ENCODE measurements at places on chromosomes 3 and 15.

DNA sequence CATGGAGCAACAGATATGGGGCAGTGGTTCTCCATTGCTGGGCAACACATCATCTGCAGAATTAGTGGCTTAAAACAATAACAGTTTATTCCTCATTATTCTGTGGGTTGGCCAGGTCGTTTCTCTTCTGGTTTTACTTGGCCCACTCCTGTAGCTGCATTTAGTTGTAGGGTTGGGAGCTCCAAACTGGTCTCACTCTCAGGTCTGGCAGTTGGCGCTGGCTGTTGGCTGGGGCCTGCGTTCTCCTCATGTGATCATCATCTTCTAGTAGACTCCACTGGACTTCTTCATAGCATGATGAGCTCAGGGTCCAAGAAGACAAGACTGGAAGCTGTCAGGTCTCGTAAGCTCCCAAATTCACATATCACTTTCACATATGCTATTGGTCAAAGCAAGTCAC is 91.9 kb downstream of the EPHB1 start:
- no peak for DNase-seq

DNA sequence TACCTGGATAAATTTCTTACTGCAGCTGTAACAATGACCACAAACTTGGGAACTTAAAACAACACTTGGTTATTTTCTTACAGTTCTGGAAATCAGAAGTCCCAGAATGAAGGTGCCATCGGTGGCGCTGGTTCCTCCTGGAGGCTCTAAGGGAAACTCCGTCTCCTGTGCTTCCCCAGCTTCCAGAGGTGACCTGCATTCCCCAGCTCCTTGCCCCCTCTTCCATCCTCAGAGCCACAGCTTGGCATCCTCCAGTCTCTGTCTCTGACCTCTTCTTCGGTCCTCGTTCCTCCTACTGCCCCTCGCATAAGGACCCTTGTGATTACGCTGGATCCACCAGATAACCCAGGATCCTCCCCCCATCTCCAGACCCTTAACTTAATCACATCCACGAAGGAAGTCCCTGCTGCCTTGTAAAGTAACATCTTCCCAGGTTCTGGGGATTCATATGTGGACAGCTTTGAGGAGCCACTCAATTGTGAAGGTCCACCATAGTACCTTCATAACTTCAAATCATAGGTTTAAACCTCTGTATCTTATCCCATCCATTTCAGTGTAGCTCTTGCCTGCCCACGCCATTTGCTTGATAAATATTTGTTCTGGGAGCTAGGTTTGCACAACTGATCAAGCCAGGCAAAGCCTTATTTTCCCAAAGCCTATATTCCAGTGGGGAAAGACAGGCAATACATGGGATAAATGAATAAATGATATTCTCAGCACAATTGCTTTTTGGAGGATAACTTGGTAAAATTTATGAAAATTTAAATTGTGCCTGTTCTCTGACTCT is 34.8 kb downstream of the KLF15 start:
- DNase-seq: no peak

GRCh38 chr3:28191363-28191762 is 50.1 kb upstream of the CMC1 start:
- no peak for DNase-seq

DNA sequence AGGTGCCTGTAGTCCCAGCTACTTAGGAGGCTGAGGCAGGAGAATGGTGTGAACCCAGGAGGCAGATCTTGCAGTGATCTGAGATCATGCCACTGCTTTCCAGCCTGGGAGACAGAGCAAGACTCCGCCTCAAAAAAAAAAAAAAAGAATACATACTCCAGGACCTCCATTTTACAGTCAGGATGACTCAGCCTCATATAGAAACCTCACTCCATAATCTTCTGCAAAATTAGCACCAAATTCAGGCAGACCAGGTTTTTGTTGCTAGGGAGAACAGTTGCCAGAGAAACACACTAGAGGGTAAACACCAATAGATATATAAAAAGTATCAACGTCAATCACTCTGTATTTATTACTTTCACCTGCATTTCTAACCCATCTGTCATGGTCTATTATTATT is 28.3 kb upstream of the AP3B2 start:
- DNase-seq: no peak

DNA sequence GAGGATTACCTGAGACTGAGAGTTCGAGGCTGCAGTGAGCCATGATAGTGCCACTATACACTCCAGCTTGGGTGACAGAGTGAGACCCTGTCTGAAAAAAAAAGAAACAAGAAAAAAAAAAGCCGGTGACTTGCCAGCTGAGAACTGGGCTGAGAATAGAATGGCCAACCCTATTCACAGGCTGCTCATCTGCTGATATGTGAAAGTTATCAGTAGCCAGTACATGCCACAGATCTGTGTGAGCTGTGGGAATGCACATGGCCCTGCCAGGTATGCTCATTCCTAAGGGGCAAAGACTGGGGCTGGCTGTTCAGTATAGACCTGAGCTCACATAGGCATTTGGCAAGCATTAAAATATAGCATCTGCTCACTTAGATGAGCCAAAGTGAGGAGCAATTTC is 30.9 kb downstream of the IL20RB start:
- DNase-seq: no peak

GRCh38 chr3:126960604-126960995 is 22.3 kb upstream of the PLXNA1 start:
- no peak for DNase-seq

GRCh38 chr3:138213398-138214085 is 26.4 kb downstream of the ARMC8 start:
- no peak for DNase-seq

DNA sequence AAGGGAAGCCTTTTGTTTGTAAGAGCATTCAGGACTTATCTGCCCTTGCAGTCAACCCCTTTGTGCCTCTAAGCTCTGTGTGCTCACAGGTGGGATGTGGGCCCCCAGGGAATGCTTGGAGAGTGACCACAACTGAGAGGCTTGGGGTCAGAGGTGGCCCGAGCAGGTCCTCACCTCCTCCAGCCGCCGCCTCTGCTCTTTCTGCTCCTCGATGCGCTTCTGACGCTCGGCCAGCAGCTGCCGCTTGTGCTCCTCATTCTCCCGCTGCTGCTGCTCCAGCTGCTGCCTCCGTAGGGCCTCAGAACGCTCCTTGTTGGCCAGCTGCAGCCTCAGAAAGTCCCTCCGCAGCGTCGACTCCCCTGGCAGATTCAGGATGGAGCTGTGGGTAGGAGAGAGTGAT is 130.8 kb upstream of the SLC2A2 start:
- no peak for DNase-seq

- DNase-seq: no peak
These were observed 72.3 kb upstream of the ZNF280D start for GRCh38 chr15:56805466-56806147.

DNA sequence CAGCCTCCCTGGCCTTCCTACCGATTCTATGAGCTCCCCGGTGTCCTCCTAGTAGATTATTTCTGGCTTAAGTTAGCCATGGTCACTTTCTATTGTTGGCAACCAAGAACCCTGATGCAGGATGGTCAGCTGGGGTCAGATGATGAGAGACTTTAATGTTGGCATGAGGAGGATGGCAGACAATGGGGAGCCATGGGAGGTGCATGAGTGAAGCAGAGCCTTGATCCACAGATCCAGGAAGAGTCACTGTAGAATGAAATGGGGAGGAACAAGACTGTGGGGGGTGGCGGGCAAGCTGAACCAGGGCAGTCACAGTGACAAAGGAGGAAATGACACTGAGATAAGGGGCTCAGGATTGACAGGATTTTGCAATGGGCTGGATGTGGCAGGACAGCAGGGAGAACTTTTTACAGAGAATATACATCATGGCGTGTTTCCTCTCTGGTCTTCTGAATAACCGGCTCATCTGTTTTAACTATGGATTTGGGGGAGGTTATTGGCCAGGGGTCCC is 60.9 kb downstream of the RPLP1 start:
- no peak for DNase-seq

GRCh38 chr3:181630853-181631252 is 80.9 kb upstream of the SOX2 start:
- DNase-seq: no peak

DNA sequence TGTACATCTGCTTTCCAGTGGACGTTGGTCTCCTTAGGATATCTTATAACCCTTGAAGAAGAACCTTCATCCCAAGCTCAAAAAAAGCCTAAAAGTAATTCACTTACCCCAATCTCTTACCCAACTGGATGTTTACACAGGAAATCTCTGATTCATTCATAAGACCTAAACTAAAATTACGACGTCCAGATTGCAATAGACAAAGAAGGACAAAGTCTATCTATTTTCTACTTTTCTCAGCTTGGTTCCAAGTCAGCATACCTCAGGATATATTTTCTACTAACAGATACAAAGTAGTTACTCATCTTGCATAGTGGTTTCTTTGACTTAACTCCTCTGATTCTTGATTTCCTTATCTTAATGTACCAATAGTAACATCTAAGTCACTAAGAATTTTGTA is 669.9 kb downstream of the OTOL1 start:
- DNase-seq: no peak

DNA sequence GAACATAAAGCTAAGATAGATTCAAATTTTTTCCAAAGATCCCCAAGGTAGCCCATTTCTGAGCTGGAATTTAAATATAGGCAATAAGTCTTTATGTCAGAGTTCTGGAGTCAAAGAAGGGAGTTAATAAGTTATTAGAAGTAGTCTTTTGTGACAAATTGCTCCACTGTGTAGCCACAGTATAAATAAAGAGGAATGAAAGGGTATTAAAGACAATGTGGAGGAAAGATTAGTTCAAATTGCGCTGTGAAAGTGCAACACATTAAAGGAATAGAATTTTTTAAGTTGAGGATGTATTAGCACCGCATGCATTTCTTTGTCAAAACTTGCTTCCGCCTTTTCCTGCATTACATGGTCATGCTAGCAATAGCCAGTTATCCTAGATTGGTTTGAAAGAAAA is 666.6 kb upstream of the CCDC54 start:
- DNase-seq: no peak

Measured in CD4-positive, alpha-beta T cell (primary cell).